ENCODE measurements at places on chromosomes 5 and 9.

- no peak for DNase-seq
Measured at GRCh38 chr9:75183306-75183705, 95.0 kb downstream of the OSTF1 start.

GRCh38 chr5:126746290-126746689 is 30.6 kb upstream of the LMNB1 start:
- DNase-seq, result no peak

GRCh38 chr9:93303806-93304573 is 120.1 kb downstream of the WNK2 start:
- no peak for DNase-seq

- DNase-seq, result peak; percentile 18
Measured at GRCh38 chr5:33049298-33049697, 338.2 kb downstream of the NPR3 start.

- DNase-seq, result no peak
Measured at GRCh38 chr5:67878933-67879332, 336.6 kb upstream of the PIK3R1 start.

DNA sequence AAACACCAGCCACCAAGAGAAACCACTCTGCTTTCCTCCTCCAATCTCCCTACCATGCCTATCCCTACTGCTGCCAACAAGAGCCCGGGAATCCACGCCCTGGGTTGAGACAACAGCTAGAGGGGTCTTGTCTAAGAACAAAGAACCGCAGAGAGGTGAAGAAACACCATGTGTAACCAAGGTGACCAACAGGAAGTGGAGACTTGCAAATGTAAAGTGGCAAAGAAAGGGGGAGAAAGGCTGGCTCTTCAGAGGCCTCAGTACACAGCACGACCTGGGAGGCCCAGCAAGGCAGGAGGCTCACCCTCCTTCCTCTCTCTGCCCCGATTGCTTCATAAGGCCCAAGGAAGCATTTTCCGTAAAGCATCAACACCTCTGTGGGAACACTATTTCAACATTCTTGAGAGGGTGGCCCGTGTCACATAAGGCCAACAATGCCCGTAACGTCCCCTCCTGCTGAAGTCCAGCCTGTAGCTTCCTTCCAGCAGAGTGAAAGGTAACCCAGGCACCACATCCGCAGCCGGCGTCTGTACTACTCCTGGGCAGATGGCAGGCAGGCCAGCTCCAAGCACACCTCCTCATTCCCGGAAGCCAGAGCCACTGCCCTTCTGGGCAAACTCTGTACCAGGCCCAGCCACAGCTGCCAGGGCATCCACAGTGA is 18.3 kb downstream of the CCNJL start:
- no peak for DNase-seq

- DNase-seq, result no peak
Measured at GRCh38 chr5:101080462-101081240, 177.6 kb upstream of the ST8SIA4 start.

DNA sequence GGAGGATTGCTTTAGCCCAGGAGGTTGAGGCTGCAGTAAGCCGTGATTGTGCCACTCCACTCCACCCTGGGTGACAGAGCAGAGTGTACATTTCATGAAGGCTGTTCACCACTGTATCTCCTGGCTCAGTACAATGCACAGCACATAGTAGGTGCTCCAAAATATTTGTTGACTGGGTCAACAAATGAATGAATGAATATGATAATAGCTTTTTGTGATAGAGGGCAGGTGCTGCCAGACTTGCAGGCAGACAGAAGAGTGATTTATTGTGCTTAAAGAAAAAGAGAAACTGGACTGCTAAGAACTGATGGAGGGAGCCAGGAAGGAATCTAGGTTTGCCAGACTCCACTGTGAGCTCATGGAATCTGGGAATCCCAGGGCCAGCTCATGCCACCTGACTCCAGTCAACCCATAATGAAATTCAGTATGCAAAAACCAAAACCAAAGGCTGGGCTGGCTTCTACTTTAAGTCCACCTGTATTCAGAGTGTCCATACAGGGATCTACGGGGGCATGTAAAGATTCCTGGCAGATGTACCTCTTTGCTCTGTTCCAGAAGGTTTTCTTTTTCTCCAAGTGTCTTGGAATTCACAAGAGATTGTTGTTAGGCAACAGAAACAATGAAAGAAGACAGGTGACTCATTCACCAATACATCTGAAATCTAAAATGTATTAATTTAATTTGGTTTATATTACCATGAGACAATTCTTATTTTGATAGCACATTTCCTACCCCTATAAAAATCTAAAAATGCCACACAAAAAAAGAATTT is 15.5 kb upstream of the CTNNA1 start:
- DNase-seq, result no peak

GRCh38 chr9:82920154-82920553 is 142.8 kb downstream of the RASEF start:
- no peak for DNase-seq

DNA sequence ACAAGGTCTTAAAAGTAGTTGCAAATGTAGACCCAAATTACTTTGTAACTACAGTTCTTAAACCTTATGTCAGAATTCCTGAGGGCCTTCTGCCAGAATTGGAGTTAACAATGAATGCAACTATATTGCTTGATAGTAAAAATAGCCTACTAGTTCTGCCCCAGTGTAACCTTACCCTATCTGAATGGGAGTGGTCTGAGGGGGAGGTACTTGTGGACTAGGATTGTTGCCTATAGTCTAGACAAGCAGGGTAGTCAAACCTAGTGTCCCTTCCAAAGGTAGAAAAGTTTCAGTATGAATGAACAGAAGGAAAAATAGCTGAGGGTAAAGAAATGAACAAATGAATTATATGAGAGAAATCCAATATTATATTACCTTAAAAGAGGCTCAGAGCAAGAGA is 242.2 kb downstream of the PJA2 start:
- DNase-seq, result no peak

- DNase-seq, result peak; percentile 66
Measured at GRCh38 chr5:53472720-53473510, 7.5 kb upstream of the FST start.

DNA sequence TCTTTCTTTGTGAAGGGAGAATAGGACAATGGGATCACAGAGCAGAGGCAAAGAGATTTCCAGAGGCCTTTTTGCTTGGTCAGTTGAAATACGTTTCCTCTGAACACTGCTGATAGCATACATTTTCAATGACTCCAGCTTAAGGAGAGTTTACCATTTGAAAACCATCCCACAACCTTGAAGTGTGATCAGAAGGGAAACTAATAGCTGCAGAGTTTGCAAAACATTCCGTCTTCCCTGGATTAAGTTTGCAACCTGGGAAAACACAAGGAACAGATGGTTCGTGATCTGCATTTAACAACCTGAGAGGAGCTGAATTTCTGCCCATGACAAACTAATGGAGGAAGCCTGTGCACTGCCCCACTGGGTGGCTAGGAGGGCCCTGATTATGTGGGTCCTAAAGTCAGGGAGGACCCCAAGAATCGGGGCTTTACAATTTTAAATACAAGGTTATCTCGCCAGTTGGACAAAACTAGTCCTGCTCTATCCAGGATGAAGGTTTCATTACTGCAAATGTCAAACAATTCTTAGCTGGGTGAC is 35.6 kb downstream of the MTX3 start:
- no peak for DNase-seq

GRCh38 chr5:124783794-124784193 is 37.4 kb upstream of the ZNF608 start:
- no peak for DNase-seq

- peak; percentile 61 for DNase-seq
Measured at GRCh38 chr9:6758498-6759184, 868 bp downstream of the KDM4C start.

GRCh38 chr5:38926121-38926520 is 80.3 kb downstream of the OSMR start:
- no peak for DNase-seq

GRCh38 chr5:109878887-109879286 is 189.2 kb downstream of the MAN2A1 start:
- no peak for DNase-seq

GRCh38 chr5:97547999-97548738 is 365.1 kb upstream of the RIOK2 start:
- no peak for DNase-seq

DNA sequence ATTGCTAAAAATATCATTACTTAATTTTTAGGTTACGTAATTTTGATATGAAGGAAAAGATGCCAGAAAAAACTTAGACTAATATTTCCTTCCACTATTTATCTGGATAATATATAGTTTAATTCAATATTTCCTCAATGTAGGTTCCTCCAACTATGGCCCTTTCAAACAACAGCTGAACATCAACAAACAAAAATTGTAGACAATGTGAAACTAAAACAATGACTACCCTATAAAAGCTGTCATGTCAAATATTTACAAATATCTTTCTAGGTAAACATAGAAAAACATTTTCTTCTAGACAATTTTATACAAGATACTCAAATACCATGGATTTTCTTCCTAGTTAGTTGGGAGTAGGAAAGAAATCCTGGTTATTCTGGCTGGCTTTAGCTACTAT is 16.9 kb downstream of the ELOVL7 start:
- DNase-seq, result no peak

GRCh38 chr5:138611678-138612218 is 36.5 kb upstream of the HSPA9 start:
- peak; percentile 1 for DNase-seq

DNA sequence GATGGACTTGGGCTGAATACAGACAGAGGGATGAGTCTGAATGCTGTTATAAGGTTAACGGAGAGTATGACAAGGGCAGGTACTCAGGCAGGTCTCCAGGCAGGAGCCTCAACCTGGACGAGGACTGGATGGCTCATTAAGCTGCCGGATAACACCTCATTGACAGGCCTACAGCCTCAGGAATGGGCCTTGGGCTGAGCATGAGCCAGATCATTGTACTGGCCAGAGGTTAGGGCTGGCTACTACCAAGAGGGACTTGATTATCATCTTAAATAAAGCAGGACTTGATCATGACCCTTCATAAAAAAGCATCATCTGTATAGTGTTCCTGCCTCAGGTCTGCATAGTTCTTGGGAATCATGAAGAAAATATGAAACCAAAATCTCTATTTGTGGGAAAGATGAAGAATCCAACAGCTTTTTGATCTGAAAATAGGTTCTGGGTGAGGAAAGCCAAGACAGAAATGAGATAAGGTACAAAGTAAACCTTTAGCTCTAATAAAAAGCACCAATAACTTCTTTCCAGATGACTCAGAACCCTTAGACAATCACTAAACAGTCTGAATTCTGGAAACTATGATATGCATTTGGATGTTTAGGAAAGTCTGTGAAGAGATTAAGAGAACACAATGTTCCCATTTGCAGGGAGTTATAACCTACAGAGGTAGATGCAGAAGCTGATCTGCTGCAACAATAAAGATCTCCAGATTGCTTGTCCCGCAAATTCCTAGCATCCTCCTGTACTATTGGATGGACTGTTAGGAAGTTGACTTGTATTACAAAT is 343.1 kb downstream of the CTNND2 start:
- DNase-seq, result no peak

DNA sequence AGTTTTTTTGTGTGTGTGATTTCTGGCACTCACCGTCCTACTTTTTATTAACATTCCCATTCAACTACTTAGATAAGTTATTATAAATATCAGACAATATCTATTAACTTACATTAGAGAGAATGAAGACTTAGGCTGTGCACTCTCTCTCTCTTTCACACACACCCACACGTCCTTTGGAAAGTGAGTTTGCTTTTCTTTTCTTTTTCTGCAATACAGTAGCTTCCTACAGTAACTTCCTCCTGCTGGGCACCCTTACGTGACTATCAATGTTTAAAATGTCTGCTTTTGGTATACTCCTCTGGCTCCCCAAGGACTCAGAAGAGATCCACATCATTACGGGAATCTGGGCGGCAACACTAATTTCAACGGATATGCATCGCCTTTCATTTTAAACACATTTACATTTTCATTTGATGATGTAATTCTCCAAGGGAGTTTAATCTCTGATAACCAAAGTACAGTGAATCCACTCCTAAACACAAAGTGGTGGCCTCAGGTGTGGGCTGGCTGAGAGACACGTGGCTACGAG is 179.5 kb downstream of the MAPKAP1 start:
- no peak for DNase-seq

DNA sequence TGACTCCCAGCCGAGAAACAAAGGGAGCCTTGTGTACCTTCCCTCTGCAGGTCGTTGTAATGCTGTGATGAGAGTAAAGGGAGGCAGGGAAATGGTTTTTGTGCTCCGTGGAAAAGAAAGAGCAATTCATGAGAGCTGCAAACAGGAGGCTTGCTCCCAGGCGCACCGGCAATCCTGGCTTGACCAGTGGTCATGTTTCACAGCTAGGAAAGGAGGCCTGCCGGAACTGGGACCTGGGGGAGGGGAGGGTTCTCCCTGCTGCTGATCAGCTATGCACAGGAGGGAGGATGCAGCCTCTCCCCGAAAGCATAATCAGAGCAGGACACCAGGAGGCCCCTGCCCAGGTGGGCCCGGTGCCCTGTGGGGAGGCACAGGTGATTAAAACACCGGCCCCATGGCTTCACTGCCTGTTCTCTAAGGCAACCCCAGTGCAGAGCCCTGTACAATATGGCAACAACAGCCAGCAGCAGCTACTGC is 131.3 kb downstream of the ZDHHC21 start:
- DNase-seq, result no peak

GRCh38 chr5:159947708-159948358 is 31.6 kb downstream of the ADRA1B start:
- no peak for DNase-seq

GRCh38 chr5:122697191-122697590 is 77.7 kb upstream of the SNX2 start:
- no peak for DNase-seq

- no peak for DNase-seq
Measured at GRCh38 chr9:35686222-35687203, 3.2 kb downstream of the TPM2 start.

- DNase-seq, result no peak
Measured at GRCh38 chr5:176543428-176544182, 5.5 kb upstream of the CDHR2 start.

GRCh38 chr5:109469896-109470662 is 60.3 kb upstream of the PJA2 start:
- no peak for DNase-seq

DNA sequence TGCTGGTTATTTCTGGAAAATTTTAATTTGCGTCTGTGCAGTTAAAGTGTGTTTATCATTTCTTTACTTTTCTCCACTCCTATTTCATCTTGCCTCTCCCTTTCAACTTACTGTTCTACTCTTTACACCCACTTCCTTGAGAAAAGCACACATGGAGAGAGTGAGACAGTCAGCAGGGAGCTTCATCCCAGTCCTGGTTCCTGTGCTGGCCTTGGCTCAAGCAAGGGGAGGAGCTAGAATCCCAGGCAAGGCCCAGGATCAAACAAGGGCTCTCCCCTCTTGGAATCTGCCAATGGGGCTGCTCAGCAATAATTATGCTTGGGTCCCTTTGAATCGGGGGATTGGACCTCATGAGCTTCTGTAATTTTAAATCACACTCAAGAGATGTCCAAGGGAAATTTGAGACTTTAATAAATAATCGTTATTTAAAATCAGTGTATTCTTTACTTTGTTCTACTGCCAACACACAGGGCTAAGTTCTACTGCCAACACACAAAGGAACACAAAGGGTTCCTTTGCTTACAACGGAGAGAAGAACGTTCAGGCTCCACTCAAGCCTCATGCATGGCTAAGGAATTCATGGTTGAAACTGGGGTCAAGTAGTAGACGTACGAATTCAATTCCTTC is 439.3 kb upstream of the DAB2 start:
- DNase-seq, result no peak
